Germinal center (tissue), 1 donor: ENCODE measurements at places on chromosomes 6 and 20.

GRCh38 chr20:63580796-63581461, 6.9 kb upstream of the HELZ2 start:
- DNase-seq = peak; percentile 48

- peak; percentile 61 for DNase-seq
These were observed 45.0 kb downstream of the SLC23A2 start for GRCh38 chr20:4956200-4956810.

GRCh38 chr20:5779071-5779900, 29.1 kb downstream of the SHLD1 start:
- DNase-seq = no peak

DNA sequence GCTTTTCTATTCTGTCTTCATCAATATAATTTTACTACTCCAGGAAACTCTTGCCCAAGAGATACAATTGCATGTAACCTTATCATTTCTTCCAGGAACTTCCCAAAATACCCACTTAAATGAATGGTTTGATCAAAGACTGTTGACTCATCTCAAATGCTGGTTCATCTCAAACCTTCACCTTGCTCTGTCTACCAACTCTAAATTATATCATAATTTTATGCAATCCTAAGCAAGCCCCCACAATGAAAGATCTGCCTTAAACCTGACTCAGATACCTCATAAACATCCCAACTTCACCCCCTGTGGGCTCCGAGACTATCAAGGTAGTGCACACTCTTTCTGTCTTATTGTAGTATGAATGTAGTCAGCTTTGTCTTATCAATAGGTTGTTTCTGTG, 65.5 kb upstream of the GCM1 start:
- DNase-seq = no peak
